ENCODE measurements at places on chromosomes 3 and 15.

DNA sequence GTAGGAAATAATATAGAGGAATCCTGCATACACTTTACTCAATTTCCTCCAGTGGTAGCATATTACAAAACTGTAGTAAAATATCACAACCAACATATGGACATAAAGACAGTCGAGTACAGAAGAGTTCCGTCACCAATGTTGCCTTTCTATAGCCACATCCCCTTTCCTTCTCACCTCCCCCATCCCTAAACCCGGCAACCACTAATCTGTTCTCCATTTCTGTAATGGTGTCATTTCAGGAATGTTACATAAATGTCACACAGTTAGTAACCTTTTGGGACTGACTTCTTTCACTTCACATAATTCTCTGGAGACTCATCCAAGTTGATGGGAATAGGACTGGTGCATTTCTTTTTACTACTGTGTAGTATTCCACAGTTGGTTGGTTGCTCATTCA, 41.4 kb upstream of the ATG7 start:
- no peak for DNase-seq

DNA sequence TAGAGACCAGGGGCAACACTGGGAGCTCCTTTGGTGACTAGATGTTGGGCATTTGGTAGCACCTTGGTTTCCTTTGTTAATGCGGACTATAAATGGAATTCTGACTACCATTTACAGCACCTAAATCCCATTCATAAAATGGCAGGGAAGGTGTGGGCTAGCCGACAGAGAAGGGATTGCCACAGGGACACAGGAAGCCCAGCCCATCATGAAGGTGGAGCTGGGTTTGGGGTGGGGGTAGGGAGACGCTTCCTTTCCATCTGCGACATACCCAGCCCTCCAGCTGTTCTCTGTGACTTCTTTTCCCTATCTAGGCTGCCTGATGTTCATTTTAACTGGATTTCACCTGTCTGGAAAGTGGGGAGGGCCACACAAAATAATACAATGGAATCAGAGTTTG, 21.0 kb downstream of the ABHD2 start:
- DNase-seq, result no peak

- no peak for DNase-seq
Observed at GRCh38 chr3:30112411-30112810, 494.0 kb upstream of the TGFBR2 start.

GRCh38 chr3:167067787-167068161, 312.3 kb downstream of the ZBBX start:
- DNase-seq, result no peak

- DNase-seq, result no peak
Observed at GRCh38 chr15:70710714-70711113, 52.6 kb downstream of the UACA start.

GRCh38 chr15:29424118-29424517, 154.5 kb upstream of the NSMCE3 start:
- no peak for DNase-seq

- DNase-seq, result no peak
Observed at GRCh38 chr3:64259636-64260035, 34.4 kb upstream of the PRICKLE2 start.

- no peak for DNase-seq
Observed at GRCh38 chr3:48950051-48950450, 31.4 kb downstream of the ARIH2 start.

- peak; percentile 37 for DNase-seq
Observed at GRCh38 chr15:83320844-83321243, 36.4 kb upstream of the BNC1 start.

GRCh38 chr15:96494505-96494904, 164.0 kb downstream of the NR2F2 start:
- no peak for DNase-seq

GRCh38 chr3:126004692-126005091, 35.7 kb downstream of the ROPN1B start:
- no peak for DNase-seq

Measured in choroid plexus epithelial cell (primary cell).